ENCODE measurements at places on chromosomes 12 and 14.

DNA sequence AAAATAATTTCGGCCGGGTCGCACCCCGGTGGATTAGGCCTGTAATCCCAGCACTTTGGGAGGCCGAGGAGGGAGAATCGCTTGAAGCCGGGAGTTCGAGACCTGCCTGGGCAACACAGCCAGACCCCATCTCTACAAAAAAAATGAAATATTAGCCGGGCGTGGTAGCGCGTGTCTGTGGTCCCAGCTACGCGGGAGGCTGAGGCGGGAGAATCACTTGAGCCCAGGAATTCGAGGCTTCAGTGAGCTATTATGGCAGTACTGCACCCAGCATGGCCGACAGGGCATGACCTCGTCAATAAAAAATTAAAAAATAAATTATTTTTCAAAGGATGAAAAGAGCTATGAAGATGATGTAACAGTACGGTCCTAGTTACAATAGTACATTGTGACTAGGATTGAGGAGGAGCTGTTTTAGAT lies 523 bp downstream of the GTF2H3 start:
- no peak for DNase-seq

GRCh38 chr12:43159506-43159905 lies 392.5 kb downstream of the ADAMTS20 start:
- DNase-seq = no peak

DNA sequence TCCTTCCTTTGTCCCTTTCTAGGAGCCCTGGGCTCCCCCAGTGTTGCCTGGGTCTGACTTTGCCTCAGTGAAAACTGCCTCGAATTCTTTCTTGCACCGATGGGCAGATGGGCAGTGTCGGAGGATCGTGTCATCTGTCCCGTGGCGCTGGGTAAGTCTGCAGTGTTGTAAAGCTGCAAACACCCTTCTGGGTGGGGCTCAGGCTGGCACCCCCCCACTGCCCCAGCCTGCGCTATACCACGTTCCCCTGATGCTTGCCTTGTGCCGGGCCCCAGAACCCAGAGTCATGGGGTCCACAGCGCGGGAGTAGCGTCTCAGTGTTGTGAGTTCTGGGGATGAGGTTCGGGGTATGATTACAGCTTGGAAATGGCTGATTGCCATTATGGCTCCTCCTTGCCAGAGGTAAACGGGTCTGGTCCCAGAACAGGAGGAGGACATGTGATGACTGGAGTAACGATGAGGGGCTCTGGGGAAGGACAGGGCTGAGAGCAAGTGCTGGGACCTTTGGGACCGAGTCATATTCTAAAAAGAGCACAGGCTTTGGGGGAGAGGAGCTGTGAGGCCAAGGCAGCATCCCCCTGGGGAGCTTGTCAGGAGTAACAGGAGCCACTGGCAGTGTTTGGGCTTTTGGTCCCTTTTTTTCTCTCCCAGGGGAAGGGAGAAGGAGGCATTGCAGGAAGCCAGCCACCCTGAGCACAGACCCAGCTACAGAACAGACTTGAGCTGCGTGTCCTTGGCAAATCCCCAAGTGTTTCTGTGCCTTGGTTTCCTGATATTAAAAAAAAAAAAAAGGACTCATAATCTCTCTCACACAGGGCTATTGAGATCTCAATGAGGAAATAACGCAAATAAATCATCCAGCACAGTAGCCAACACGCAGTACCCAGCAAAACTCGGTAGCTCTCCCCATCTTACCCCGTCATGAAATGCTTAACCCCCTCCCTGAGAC lies 4.3 kb downstream of the RTL1 start:
- DNase-seq = peak; percentile 54

- DNase-seq = no peak
Measured at GRCh38 chr12:31589598-31589903, 1.4 kb downstream of the DENND5B start.

- DNase-seq = no peak
Measured at GRCh38 chr12:122852336-122853275, 17.3 kb downstream of the HIP1R start.

- no peak for DNase-seq
Measured at GRCh38 chr12:49813131-49813530, 15.1 kb downstream of the NCKAP5L start.
